ENCODE measurements at places on chromosomes 5 and 9. TPM values are rescaled to one million over a fixed set of nuclear protein-coding genes. Genes with fewer than 3 reads are reported as not detected.

Gene CDHR2
- not detected for total RNA-seq

Gene OR1J2
- total RNA-seq = not detected

Gene DNAH5
- 2.0 TPM for total RNA-seq

Gene MYMK
- total RNA-seq = not detected

Gene TTC23L
- 0.41 TPM for total RNA-seq

Gene ARHGEF28
- 83.0 TPM for total RNA-seq

Gene PAEP
- not detected for total RNA-seq

Gene PCDHA1
- total RNA-seq = 0.06 TPM

Gene MGAT4B
- 372 TPM for total RNA-seq

Gene DAPK1
- 63.8 TPM for total RNA-seq

Gene ANKRD31
- not detected for total RNA-seq

Gene MYO10
- 76.9 TPM for total RNA-seq

Gene IZUMO3
- total RNA-seq = not detected

Gene CTSV
- 0.19 TPM for total RNA-seq

Gene NUP155
- 22.2 TPM for total RNA-seq

Gene RNF145
- 86.6 TPM for total RNA-seq

Gene AP3B1
- total RNA-seq = 35.8 TPM

Gene MUSK
- not detected for total RNA-seq

Gene TSSK1B
- not detected for total RNA-seq

Gene MAT2B
- 58.4 TPM for total RNA-seq

Gene HTR1A
- total RNA-seq = not detected

Gene TLE1
- 58.7 TPM for total RNA-seq

Gene GLE1
- 14.4 TPM for total RNA-seq

Gene CDC20B
- 0.23 TPM for total RNA-seq

Gene NEUROG1
- total RNA-seq = not detected

Gene NTNG2
- 0.58 TPM for total RNA-seq

Gene LHX6
- 32.0 TPM for total RNA-seq

Gene CCL27
- not detected for total RNA-seq

Gene SPATA31A3
- not detected for total RNA-seq

Gene PCDHGA6
- total RNA-seq = 6.6 TPM

Gene C5orf63
- total RNA-seq = 10.3 TPM

Gene PKD2L2
- not detected for total RNA-seq

Gene FOXI1
- total RNA-seq = not detected

Gene ACSL6
- total RNA-seq = not detected

Gene PCDHB10
- total RNA-seq = 1.3 TPM

Gene IL13
- not detected for total RNA-seq

Gene CAMK4
- 5.8 TPM for total RNA-seq

Gene ZNF782
- 2.6 TPM for total RNA-seq

Gene ZNF618
- total RNA-seq = 20.7 TPM

Gene NRG2
- total RNA-seq = 0.39 TPM

Gene OR1L4
- not detected for total RNA-seq

Gene LRRTM2
- not detected for total RNA-seq

Gene F2RL2
- 30.9 TPM for total RNA-seq
